Stimulated activated CD4-positive, alpha-beta T cell treated with anti-CD3 and anti-CD28 coated beads, Interleukin-1b, Interleukin-23, amount 100 ng/mL, for 1 hour (primary cell): ENCODE measurements at places on chromosomes 1 and 21.
A peak's percentile ranks its signal among the peaks of the same experiment; 100 is the strongest.

DNA sequence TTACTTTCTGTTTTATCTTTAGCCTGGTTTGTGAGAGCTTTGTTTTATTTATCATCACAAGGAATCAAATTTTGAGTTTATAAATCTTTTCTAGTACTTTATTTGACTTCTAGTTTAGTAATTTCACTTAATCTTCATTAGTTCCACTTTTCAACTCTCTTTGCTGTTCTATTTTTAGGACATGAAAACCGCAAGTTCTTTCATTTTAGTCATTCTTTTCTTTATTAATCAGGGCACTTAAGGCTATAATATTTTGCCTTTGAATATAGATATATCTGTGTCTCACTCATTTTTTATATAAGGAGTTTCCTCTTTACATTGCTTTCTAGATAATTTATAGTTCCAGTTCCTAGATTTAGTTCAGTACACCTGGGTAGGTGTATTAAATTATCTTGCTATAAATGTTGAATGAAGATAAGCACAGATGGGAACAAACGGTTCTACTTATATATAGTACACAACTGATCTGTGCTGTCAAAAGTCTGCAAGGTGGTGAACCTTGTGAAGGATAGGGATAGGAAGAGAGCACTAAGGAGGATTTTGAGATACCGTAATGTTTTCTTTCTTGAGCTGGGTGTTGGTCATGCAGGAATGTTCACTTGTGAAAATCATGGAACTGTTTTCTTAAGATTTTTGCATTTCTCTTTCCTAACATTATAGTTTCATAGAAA, 402.3 kb downstream of the RYR2 start:
- no peak for DNase-seq

DNA sequence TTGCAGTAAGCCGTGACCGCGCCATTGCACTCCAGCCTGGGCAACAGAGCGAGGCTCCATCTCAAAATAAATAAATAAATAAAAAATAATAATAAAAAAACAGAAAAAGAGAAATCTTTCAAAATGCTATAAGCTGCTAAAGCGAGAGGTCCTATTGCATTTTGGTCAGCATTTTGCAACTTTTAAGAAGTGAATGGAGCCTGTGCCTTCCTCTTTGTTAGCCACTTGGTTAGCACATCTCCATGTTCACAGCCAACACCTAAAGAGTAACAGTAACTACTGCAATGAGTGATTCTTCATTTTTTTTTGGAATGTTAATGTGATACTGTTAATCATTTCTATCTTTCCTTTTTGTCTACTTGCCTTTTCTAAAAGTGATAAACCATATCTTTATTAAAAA, 80.6 kb downstream of the ERG start:
- DNase-seq = no peak

DNA sequence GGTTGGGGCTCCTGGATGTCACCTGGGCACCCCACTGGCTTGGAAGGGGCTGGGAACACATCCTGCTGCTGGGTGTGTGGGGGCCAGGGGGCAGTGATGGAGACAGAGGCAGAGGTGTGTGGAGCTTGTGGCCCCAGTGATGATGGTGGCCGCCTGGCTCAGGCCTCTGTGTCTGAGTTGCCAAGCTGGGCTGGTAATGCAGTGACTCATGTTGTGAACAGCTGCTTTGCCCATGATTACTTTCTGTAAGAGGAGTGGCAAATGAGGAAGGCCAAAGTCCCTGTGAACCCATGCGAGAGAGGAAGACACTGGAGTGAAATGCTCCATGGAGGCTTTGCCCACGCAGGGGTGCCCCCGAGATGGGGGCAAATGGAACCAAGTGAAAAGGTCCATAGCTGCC, 86.8 kb downstream of the KCNJ6 start:
- DNase-seq = no peak

DNA sequence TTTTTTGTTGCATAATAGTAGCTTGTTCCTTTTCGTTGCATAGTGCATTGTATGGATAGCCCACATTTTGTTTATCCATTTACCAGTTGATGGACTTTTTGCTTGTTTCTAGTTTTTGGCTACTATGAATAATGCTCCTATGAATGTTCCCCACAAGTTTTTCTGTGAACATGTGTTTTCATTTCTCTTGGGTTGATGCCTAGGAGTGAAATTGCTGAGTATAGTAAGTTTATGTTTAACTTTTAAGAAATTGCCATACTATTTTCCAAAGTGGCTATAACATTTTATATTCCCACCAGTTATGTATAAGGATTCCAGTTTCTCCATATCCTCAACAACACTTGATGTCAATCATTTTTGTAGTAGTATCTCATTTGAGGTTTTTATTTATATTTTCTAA, 84.8 kb upstream of the CACYBP start:
- no peak for DNase-seq

GRCh38 chr1:15542388-15543250, 16.0 kb downstream of the DNAJC16 start:
- no peak for DNase-seq

GRCh38 chr21:40683349-40683748, 163.6 kb downstream of the DSCAM start:
- DNase-seq = no peak

DNA sequence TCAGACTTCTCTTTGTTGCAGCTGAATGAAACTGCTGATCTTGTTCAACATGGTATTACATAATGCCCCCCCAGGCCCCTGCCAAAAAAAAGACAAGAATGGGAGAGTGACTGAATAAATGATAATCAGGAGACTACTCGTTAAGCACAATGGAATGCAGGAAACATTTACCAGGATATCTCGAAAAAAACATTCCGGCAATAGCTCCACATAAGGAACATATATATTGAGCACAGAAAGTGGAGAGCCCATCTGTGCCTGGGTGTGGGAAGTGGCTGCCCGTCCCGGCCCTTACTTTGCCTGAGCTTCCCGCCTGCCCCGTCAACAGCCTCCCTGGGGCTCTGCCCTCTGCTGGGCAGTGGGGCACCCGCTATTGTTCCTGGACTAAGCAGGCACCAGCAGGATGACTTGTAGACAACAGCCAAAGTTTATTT, 13.3 kb downstream of the TRIM11 start:
- DNase-seq = no peak

GRCh38 chr1:60895701-60896100, 186.7 kb upstream of the NFIA start:
- DNase-seq = no peak

- no peak for DNase-seq
Observed at GRCh38 chr1:219206350-219206749, 32.7 kb downstream of the LYPLAL1 start.

- no peak for DNase-seq
Observed at GRCh38 chr1:21491488-21492355, 17.5 kb upstream of the ALPL start.

DNA sequence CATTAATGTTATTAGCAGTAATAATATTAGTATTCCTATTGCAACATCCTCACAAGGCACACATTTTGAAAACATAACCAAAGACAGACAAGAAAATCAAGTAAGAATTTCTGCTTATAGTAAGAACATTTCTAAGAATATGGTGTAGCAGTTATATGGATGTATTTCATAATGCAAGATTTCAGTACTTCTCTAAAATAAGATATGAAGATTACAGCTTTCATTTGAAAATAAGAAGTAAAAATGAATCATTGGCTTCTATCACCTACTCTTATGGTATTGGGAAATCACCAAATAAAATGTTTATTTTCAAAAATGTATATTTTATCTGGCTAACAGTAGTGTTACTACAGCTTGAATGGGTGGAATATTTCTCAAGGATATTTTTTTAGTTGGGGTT, 103.8 kb upstream of the USP25 start:
- DNase-seq = no peak

GRCh38 chr1:4586611-4587160, 67.7 kb upstream of the AJAP1 start:
- DNase-seq = no peak

- DNase-seq = no peak
Observed at GRCh38 chr1:12047120-12047876, 15.8 kb upstream of the TNFRSF8 start.

DNA sequence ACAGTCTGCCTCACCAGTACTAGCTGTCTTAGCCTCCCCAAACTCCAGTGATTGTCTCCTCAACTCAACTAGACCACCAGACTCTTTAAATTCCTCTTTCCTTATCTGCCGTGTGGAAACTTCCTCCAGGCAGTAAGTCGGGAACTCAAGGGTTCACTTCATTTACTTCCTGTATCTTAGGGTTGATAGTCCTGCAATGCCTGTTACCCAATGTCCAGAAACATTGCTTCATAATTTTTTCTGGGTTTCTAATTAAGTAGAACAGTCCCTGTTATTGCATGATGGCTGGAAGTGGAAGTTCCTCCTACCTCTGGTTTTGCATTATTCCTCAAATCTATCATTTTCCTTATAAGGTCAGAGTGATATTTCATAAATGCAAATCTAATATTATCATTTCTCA, 60.8 kb upstream of the RNF11 start:
- no peak for DNase-seq

GRCh38 chr1:96360036-96360795, 361.4 kb upstream of the PTBP2 start:
- no peak for DNase-seq

- DNase-seq = no peak
Observed at GRCh38 chr1:2874607-2875480, 73.4 kb upstream of the TTC34 start.

DNA sequence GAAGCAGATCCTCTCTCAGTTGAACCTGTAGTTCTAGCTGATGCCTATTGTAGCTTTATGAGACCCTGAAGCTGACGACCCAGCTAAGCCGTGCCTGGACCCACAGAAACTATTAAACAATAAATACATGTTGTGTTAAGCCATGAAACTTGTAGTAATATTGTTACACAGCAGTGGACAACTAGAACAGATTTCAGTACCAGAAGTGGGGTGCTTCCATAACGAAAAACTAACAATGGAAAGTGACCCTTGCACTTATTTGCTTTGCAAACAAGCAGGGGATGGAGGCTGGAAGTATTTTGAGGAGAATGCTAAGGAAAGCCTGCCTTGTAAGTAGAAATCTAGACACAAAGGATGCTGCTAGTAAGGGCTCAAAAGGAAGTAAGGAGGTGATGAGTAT, 18.1 kb upstream of the HEATR1 start:
- no peak for DNase-seq

DNA sequence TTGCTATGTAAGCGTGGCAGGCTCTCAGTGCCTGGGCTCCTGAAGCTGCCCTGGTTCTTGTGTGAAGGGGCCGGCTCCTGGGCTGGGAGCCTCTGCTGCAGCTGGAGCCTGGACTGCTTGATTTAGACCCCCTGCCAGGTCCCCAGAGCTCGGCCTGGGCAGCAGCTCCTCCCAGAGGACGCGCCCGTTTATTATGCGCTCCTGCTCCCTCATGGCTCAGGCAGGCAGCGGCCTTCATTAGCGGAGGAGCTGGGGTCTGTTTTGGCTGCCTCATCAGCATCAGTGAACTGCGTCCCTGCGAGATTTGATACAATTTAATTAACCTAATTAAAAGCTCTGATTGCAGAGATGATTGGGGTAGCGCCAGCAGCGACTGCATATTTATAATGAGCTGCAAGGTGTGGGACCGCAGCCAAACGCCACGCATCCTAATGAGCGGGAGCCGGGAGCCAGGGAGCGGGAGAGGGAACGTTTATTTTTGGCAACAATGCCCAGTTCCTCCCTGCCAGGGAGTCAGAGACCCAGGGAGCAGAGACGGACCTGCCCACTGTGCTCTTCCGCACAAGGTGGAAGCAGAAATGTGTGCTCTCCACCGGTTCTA, 16.6 kb downstream of the UTP11 start:
- DNase-seq = no peak

GRCh38 chr1:208206092-208206698, 38.0 kb downstream of the PLXNA2 start:
- no peak for DNase-seq

GRCh38 chr21:41948078-41948895, 5.5 kb downstream of the C2CD2 start:
- DNase-seq = no peak

- DNase-seq = no peak
Observed at GRCh38 chr1:109993885-109994284, 9.3 kb downstream of the AHCYL1 start.

- DNase-seq = no peak
Observed at GRCh38 chr1:81690676-81691453, 109.9 kb upstream of the ADGRL2 start.

DNA sequence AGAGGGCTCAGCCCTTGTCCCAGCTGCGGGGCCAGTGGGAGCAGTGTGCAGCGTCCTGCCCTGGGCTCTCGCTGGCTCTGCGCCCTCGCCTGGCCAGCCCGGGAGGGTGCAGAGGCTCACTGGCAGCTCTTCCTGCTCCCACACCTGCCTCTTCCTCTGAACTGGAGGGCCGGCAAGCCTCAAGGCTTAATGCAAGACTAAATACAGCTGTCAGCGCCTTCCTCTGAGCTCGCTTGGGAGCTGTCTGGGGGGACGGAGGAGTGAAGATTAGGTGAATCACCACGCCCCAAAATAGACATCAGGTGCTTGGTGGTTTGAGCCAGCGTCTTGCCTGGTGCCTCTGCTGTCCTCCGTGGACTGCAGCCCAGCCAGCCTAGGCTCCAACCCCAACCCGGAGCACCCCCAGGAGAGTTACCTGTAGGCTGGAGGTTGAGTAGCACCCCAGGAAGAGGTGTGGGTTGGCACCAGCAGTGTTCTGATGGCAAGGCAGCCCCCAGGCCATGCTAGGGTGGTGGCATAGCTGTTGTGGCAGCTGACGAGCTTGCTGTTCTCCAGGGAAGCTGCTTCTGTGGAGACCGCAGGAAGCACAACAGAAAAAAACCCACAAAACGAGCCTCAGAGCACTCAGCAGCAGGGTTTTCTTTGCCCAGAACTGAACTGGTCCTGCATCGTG, 36.9 kb downstream of the UMODL1 start:
- DNase-seq = peak; percentile 41

DNA sequence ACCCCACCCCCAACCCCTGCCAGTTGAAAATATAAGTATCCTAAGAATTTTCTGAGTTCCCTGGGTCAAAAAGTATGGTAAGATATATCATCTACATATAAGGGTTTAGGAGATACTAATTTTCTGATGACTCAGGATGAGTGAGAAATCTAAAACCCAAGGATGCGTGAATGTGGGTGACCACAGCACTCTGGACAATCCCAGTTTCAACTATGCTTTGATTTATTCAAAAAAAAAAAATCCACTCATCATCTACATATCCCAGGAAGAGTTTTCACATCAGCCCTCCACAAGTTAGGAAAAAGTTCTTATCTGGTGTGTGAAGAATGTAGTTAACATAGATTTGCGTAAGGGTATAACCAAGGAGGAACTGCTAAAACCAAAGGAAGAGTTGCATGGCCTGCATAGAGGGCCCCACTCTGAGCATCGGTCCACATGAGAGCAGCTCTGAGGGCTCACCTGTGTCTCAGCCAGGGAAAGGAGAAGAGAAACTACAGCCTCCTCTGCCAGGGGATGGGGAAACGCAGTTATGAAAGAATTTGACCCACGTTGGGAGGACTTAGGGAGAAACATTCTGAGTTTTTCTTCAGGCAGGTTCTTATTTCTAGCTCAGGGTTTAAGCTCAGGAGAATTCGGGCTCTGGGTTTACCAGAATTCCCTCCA, 18.8 kb downstream of the LAMB3 start:
- DNase-seq = no peak
